ENCODE measurements at places on chromosomes 7 and 10. TPM values are rescaled to one million over a fixed set of nuclear protein-coding genes. Genes with fewer than 3 reads are reported as not detected.
A peak's percentile ranks its signal among the peaks of the same experiment; 100 is the strongest.

DNA sequence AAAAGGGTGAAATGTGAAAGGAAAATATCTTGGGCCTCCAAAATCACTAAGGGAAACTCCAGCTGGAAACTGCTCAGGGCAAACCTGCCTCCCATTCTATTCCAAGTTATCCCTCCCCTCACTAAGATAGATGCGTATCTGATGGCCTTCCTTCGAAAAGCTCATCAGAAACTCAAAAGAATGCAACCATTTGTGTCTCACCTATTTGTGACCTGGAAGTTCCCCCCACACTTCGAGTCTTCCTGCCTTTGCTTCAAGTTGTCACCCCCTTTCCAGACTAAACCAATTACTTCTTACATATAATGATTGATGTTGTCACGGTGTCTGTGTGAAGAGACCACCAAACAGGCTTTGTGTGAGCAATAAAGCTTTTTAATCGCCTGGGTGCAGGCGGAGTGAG lies 69.3 kb downstream of the ST8SIA6 start:
- no peak for DNase-seq

GRCh38 chr10:72540193-72540807 lies 85.6 kb downstream of the MICU1 start:
- no peak for DNase-seq

LRIT1 gene
- not detected for total RNA-seq

PTPRN2 gene
- total RNA-seq = 7.4 TPM

DNA sequence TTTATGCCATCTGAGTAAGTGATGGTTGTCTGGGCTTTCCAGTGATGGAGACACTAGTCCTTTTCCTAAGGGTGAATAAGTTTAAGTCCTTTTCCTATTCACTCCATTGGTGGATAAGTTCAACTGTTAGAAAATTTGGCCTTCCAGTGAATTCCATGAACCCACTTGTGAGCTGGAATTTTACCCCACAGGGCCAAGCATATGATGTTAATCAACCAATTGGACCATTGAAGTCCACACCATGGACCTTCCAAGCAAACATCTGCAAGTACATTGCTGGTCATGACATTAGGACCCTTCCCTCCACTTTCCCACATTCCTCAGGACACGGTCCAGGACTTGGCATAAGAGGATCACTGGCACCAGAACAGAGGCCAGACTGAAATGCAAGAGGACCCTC lies 381.4 kb downstream of the RPS24 start:
- no peak for DNase-seq

DNA sequence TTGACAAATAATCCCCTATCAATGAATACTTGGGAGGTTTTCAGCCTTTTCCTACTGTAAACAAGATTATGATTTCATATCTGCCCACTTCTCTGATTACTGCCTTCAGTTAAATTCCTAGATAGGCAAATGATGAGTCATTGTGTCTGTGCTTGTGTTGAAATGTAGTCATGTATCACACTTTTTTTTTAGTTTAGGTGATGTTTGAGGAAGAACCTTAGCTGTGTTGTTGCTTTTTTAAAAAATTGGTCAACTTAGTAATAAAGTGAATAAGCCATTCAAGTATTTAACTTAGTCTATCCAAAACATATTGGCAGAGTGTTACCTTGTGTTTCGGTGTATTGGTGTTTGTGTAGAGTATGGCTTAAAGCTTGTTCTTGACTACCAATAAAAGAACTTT lies 60.0 kb downstream of the WAC start:
- DNase-seq = no peak

GRCh38 chr10:34816501-34817002 lies 1.5 kb upstream of the PARD3 start:
- no peak for DNase-seq

- DNase-seq = peak; percentile 62
Measured at GRCh38 chr10:3931224-3931623, 146.2 kb upstream of the KLF6 start.

TRIM50 gene
- total RNA-seq = not detected

GRCh38 chr7:67878808-67879207 lies 882.2 kb downstream of the TYW1 start:
- DNase-seq = no peak

LRRC18 gene
- not detected for total RNA-seq

SPRN gene
- not detected for total RNA-seq

CLCN1 gene
- total RNA-seq = not detected

GRCh38 chr10:120022357-120022756 lies 129.8 kb downstream of the SEC23IP start:
- DNase-seq = no peak

HMX3 gene
- not detected for total RNA-seq

SERPINE1 gene
- total RNA-seq = 14.7 TPM

DNA sequence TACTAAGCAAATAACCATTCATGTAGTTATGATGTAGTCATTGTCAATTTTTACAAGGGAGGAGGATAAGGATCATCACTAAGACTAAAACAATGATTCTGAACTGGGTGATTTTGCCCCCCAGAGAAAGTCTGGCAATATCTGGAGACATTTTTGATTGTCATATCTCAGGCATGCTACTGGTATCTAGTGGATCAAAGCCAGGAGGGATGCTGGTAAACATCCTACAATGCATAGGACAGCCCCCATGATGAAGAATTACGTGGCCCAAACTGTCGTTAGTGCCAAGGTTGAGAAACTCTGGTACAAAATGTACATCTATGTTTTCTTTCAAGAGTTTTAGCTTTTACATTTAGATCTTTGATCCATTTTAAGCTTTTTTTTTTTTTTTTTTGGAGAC lies 57.3 kb downstream of the GBF1 start:
- DNase-seq = no peak

DNA sequence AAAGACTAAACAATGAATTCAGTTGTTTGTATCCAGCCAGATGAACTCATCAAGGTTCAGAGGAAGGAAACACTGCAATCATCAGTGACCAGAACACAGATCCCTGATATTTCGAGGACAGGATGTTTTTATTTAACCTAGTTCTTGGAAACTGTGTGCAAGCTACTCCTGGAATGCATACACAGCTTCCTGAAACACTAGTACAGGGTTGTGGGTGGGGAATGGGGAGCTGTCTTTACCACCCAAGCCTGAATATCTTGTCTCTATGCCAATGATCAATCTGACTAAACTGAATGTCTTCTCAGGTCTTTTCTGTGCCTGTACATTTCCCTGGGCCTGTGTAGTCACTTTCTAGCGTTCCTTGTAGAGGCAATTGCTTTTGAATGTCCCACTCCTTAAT lies 374.6 kb downstream of the CALN1 start:
- DNase-seq = no peak

PLAC9 gene
- total RNA-seq = 61.4 TPM

GRCh38 chr7:50706469-50706937 lies 76.2 kb downstream of the GRB10 start:
- DNase-seq = no peak

DNA sequence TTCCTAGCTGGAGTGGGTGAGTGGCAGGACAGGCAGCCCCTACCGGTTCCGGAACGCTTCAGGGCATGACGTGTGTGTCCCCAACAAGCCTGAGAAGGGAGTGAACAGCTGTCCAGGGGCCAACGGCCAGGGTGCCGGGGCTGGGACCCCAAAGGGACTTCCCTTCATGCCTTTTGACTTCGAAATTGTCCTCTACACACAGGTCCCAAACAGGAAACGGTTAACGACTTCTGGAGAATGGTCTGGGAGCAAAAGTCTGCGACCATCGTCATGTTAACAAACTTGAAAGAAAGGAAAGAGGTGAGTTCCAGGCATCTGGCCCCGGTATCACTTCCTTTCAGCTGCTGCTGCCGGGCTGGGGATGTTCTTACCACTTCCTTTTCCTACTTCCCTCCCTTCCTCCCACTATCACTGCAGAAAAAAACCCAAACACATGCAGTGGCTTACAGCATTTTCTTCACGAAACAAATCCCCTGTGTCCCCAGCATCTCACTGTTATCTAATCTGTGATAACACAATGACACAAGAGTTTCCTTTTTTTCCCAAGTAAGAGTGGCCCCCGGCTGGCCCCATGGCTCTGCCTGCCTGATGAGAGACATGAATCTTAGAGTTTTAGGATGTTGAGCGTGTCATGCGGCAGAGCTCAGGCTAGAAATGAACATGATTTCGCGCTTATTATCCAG lies 63.2 kb downstream of the MKI67 start:
- no peak for DNase-seq

SORCS1 gene
- 5.9 TPM for total RNA-seq

- no peak for DNase-seq
Measured at GRCh38 chr10:126599949-126600682, 70.4 kb downstream of the C10orf90 start.

- DNase-seq = no peak
Measured at GRCh38 chr10:34413756-34414587, 401.1 kb downstream of the PARD3 start.

GRCh38 chr10:116053910-116054309 lies 219.1 kb downstream of the GFRA1 start:
- peak; percentile 76 for DNase-seq

DNA sequence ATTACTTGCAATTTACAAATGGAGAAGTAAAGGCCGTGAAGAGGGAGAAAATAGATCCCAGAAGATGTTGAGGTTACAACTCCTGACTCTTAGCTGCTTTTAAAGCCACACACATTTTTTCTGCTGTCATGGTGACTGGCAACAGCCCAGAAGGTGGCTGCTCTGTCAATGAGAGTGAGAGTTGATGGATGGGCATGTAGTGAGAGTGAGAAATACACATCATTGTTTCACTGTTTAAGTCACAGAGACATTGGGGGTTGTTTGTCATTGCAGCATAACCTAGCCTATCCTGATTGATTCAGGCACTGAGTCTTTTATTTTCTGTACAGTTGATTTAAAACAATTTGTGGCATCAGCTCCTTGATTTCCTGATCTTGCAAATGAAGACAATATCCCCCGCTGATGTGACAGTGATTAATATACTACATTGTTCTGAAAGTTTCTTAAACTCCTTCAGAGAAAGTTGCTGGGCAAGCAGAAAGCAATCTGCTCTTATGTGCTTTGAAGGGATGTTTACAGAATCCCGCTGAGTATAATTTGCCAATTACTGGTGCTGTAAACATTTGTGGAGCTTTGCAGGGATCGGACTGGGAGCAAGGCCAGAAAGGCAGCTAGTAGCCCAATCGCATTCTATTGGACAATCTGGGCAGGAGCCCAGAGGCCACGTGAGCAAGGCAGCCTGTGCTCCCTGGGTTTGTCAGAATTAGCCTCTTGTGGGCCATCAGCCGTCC lies 229.6 kb downstream of the PRPF18 start:
- DNase-seq = no peak

DNA sequence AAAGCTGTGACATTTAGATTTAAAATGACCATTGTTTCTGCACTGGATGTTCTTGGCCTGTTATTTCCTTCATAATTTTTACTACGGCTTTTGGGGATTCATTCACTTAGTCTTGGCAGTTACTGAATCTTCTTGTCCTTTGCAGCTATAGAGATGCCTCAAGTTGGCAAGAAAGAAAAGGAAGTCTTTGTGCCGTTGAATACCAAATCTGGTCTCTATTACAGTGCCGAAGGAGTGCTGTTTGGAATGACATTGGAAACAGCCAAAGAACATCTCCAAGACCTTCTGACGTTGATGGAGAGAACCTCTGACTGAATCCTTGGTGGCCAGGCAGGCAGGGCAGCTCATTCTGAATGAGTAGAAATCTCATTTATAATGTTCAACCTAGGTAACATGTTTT lies 54.3 kb upstream of the NRP1 start:
- no peak for DNase-seq

GRCh38 chr10:51532044-51532443 lies 167.4 kb downstream of the CSTF2T start:
- DNase-seq = no peak

RGR gene
- not detected for total RNA-seq

- DNase-seq = no peak
Measured at GRCh38 chr10:30529373-30529998, 95.5 kb downstream of the MAP3K8 start.

AKR1C4 gene
- total RNA-seq = not detected

AKR1D1 gene
- total RNA-seq = not detected

DNA2 gene
- 3.7 TPM for total RNA-seq

- DNase-seq = no peak
Measured at GRCh38 chr7:54538122-54538521, 4.1 kb upstream of the VSTM2A start.

DNA sequence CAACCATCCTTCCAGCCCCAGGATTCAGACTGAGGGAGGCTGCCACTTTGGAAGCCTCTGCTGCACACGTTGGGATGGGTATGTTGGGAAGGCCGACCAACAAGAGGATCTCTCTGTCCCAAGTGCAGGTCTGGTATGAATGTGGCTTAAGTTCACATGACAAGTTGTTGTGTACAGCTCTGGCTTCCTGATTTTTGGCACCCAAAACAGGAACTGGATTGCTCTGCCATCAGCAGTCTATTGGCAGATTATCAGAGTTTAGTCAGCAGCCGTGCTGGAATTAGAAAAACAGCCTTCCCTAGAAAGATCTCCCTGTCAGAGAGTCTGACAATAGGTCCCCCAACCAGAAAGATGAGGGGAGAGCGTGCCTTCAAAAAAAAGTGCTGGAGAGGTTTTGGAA lies 66.9 kb downstream of the GOLGA7B start:
- no peak for DNase-seq

GRCh38 chr10:32922170-32922569 lies 35.9 kb downstream of the ITGB1 start:
- no peak for DNase-seq

- no peak for DNase-seq
Measured at GRCh38 chr7:102288285-102288930, 1.7 kb downstream of the SH2B2 start.

DNA sequence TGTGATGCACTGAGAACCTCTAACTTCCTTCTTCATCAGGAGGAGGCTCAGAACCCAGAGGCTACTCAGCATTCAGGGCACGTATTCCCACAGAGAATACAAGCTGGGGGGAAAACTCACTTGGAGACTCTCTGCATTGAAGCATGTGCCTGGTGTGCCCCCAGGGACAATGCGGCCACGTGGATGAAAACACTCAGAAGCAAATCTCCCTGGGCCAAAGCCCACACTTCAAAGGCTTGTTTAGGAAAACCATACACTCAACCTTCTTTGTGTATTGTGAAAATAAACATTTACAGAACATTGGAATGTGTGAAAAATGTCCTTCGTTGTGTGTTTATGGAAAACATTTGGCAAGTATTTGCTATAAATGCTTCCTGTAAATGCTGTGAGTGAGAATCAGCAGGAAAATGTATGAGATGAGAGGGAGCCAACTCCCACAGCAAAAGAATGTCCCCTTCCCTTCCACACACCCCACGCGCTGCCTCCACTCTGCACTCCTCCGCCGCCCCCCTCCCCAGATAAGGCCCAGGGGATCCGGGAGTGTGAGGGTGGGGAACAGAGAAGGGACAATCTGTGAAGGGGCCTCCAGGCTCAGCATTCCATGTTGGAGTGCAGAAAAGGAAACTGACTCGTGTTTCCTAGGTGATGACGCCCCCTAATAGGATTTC lies 339.5 kb downstream of the ELMO1 start:
- DNase-seq = no peak

GRCh38 chr7:117126676-117127075 lies 173.4 kb downstream of the ST7 start:
- DNase-seq = no peak

NAT16 gene
- total RNA-seq = not detected

GRCh38 chr10:103276896-103277712 lies at the start of gene INA:
Gene INA, plus strand, starts transcription at chr10:103277138. Its CDS starts 74 bp downstream, at chr10:103277212.
- DNase-seq = no peak

ASIC3 gene
- total RNA-seq = 3.7 TPM

COL28A1 gene
- total RNA-seq = 5.4 TPM

TEX47 gene
- total RNA-seq = not detected
